NCI-H1092 (cell line): ENCODE measurements at places on chromosomes 11 and 22.

- DNase-seq = no peak
Observed at GRCh38 chr22:43263645-43264514, 76.9 kb upstream of the TTLL12 start.

DNA sequence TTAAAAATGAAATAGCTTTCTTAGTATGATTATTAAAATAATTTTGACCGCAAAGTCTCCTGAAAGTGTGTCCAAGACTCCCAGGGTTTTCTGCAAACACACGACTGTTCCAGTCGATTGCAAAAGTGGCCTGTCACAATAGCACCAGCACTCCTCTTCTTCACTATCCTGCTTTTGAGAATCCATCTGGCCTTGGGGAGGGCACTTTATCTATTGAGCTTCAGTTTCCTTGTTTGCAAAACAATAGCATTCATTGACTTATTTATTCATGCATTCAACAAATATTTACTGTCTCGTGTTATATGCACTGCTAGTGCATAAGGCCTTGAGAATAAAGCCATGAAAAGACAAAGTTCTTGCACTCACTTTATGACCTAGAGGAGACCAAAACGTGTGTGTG is 96.2 kb upstream of the NTM start:
- no peak for DNase-seq

- DNase-seq = no peak
Observed at GRCh38 chr11:44008088-44008501, 39.7 kb upstream of the ACCSL start.

GRCh38 chr22:38865201-38866023 is 6.6 kb downstream of the CBX6 start:
- no peak for DNase-seq

DNA sequence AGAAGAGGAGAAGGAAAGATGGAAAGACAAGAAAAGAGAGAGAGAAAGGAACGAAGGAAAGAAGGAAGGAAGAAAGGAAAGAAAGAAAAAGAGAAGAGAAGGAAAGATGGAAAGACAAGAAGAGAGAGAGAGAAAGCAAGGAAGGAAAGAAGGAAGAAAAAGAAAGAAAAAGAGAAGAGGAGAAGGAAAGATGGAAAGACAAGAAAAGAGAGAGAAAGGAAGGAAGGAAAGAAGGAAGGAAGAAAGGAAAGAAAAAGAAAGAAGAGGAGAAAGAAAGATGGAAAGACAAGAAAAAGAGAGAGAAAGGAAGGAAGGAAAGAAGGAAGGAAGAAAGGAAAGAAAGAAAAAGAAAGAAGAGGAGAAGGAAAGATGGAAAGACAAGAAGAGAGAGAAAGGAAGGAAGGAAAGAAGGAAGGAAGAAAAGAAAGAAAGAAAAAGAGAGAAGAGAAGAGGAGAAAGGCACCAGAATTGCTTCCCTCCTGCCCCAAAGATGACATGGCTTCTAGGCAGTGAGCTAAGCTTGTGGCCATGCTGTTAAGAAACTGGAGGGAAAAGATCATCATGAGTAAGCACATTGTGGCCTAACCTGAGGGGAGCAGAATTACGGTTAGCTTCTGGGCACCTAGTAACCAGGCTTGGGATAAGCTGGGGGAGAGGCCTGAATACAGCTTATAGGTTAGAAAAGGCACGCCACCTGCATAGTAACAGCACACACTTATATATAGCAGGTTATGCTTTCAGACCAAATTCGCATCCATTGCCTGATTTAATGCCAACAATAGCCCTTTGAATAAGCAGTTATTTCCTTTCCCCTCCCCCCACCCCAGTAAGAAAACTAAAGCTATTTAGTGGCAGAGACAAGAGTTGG is 2.3 kb upstream of the ST3GAL4 start:
- DNase-seq = no peak

DNA sequence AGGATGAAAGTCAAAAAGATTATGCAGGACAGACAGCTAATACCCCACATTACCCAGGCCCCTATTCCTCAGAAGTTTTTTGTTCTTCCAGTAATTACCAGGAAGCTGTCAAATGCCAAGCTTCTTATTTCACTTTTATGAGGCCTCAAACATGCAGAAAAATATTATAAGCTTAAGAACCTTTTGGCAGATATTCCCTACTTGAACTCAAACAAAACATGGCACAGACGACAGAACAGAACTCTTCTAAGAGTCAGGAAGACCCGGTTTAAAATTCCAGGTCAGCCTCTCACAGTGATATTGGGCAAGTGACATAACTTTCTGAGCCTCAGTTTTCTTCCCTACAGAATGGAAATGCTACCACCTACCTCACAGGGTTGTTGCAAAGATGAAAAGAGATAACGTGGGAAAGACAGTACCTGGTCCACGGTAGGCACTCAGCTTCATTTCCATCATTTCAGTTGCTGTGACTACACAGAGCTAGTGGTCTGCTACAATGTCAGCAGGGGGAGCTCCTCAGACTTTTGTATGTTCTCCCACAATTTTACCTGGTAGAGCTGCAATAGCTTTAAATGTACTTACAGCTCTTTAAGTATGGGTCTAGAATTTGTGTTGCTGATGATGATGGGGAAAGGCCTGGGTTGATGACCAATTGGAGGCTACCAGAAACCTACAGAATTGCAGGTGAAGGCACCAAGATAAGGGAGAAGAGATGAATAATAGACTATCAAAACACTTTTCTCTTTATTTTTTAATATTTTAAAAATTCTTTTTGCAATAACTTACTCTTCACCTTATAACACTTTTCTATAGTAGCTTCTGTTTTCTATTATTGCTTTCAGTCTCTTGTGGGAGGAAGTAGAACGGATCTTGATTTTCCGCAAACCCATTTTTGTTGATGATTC is 98.3 kb upstream of the CHRM4 start:
- peak; percentile 41 for DNase-seq

DNA sequence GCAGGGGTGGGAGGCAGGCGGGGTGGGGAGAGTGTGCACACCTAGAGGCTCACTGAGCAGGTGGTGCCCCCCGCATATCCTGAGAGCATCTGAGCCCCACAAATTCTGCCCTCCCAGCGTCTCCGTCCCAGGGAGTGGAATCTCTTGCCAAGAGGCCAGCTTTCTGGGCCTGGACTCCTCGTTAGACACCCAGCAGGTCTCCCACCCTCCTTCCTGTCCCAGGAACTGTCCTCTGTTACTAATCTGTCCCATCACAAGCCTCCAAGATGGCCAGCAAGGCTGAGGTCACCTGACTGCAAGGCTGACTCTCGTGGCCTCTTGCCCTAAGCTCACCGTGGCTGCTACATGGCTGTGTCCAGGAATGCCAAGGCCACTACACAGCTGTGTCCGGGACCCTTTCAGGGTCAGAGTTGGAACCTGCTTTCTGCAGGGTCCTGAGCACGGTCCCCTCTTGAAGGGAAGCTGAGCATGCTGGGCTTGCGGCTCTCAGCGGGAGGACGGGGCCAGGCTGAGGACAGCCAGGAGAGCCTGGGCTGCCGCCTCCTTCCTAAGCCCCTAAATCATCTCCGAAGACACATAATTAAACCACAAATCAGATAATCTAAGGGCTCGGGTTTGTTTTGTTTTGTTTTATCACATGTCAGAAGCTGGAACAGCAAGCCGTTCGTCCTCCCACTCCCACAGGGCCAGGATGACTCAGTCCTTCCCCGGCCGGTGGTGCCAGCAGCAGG is 1327.3 kb downstream of the TBC1D22A start:
- DNase-seq = no peak
